ENCODE measurements at places on chromosomes 6 and 20. TPM values are rescaled to one million over a fixed set of nuclear protein-coding genes. Genes with fewer than 3 reads are reported as not detected.

The TRIM10 gene
- total RNA-seq = not detected

The PSORS1C2 gene
- total RNA-seq = not detected

The SEL1L2 gene
- not detected for total RNA-seq

The HLA-C gene
- 104 TPM for total RNA-seq

The MATN4 gene
- total RNA-seq = 0.10 TPM
